ENCODE measurements at places on chromosomes 16 and 17.

DNA sequence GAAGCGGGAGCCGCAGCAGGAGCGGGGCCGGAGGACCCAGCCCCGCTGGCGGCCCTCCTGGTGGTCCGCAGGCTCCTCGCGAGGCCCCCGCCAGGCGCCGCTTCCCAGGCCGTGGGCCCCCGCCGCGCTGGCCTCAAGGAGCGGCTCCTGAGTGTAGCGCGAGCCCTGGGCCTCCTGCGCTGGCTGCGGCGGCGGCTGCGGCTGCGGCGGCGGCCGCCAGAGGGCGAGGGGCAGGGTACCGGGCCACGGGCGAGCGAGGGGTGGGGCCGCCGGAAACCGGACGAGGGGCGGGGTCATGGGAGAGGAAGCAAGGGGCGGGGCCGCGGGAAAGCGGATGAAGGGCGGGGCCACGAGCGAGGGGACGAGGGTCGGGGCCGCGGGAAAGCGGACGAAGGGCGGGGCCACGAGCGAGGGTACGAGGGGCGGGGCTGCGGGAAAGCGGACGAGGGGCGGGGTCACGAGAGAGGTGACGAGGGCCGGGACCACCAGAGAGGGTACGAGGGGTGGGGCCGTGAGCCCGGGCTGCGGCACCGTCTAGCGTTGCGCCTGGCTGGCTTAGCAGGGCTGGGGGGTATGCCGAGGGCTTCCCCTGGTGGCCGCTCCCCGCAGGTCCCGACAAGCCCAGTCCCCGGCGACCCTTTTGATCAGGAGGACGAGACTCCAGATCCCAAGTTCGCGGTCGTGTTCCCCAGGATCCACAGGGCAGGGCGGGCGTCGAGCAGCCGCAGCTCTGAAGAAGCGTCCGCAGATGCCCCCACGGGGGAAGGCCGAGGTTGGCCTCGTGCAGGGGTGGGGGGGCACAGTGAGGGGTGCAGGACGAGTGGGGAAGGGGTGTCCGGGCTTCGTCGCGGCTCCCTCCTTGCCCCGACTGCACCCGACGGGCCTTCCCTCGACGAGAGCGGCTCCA lies 1.7 kb downstream of the MYO15B start:
- peak; percentile 68 for DNase-seq

- DNase-seq, result no peak
These were observed 7.3 kb upstream of the CD300H start for GRCh38 chr17:74574489-74575142.

DNA sequence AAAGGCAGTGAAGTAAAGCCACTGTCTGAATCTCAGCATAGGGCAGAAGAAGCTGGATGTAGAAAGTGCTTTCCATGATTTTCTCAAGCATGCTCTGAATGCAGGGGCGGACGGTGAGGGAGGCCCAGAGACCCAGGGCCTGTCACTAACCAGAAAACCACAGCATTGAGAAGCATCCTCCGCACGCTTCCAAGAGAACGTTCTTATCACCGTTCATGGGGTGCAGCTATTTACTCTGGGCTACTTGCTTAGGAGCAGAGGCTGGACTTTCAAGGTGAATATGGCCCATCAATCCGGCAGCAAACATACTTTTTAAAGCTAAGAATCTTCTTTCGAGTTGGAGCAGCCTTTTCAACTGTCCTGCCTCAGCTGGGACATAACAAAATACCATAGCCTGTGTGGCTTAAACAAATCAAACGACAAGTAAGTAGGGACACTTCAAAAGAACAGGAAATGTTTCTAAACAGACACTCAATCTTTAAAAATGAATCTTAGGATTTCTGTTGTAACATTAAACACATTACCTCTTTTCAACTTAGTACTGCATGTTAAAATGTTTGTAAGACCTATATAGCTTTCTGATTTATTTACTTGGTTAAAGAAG lies 46.5 kb upstream of the CDRT4 start:
- DNase-seq, result no peak

- DNase-seq, result peak; percentile 17
These were observed 83.0 kb upstream of the CDC42EP4 start for GRCh38 chr17:73394512-73395450.

GRCh38 chr16:8631373-8631772 lies 9.9 kb downstream of the METTL22 start:
- DNase-seq, result no peak

DNA sequence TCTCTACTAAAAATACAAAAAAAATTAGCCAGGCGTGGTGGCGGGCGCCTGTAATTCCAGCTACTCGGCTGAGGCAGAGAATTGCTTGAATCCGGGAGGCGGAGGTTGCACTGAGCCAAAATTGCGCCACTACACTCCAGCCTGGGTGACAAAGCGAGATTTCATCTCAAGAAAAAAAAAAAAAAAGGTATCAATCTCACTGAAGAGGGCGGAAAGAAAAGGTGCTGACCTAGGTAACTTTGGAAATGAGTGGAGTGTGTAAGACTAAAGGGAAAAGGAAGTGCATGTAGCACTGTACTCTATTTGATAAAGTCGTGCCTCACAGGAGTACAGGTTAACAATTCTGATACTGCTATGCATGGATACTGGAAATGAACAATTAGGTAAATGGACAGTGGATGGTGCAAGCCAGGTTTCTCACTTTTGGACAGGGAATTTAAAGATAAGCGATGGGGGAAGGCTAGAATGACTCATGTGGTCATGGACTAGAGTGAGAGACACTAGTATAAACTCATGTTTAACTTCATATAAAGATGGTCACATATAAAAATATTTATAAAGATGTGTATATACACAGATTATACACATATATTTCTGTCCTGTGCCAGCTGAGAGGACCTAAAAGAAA lies 142.9 kb downstream of the CDK5R1 start:
- no peak for DNase-seq

DNA sequence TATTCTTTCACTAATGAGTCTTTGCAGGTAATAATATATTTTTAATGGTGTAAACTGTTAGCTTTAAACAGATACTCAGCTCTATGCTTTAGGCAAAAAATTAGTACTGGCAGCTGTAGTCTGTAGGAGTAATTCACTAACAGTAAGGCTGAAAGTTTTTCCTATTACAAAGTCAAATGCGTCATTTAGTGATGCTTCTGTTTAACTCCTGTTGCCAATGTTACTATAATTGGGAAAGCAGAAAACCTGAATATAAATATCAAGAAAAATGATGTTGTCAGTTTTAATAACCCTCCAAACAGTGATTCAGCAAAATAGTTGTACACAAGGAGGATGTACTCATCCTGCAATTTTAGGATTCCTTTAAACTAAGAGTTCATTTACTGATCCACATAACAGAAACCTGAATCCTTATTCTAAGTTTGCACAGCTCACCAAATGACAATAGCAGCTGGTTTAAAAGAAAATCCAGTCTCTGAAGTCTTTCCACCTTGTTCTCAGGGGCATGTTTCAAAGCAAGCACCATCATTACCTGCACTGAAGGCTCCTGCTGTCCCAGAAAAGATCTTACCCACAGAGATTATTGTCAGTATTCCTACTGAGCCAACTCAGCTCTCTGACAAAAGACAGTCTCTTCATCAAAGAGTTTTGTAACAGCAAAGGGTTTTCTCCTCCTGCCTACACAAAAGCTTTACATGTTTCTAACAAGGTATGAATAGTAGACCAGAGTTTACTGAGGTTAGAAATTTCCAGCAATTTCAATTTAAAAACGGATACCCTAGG lies 4.2 kb downstream of the CDR2 start:
- no peak for DNase-seq

DNA sequence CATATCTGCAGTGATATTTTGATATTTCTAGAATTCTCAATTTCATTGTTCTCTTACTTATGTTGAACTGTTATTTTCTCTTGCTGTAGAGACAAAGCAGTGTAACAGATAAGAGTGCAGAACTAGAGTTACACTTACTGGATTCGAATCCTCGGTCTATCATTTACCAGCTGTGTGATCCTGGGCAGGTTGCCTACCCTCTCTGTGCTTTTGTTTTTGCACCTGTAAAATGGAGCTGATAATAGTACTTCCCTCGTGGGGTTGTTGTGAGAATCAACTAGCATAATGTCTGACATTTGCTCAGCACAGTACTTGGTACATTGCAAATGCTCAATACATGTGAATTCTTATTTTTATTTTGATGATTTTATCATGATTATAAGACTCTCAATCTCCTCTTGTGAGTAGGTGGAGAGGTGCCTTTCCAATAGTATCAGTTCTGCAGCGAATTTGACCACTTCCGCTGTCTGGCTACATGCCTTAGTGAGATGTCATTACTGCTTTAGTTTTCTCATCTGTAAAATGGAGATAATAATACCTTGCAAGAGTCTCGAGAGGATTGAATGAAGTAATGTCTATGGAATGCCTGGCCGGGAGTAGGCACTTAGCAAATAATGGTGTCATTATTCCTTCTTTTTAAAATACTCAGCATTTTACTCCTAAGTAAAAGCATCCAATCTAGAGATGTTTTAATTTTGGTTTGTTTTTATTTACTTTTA lies 312.2 kb upstream of the MAF start:
- no peak for DNase-seq

DNA sequence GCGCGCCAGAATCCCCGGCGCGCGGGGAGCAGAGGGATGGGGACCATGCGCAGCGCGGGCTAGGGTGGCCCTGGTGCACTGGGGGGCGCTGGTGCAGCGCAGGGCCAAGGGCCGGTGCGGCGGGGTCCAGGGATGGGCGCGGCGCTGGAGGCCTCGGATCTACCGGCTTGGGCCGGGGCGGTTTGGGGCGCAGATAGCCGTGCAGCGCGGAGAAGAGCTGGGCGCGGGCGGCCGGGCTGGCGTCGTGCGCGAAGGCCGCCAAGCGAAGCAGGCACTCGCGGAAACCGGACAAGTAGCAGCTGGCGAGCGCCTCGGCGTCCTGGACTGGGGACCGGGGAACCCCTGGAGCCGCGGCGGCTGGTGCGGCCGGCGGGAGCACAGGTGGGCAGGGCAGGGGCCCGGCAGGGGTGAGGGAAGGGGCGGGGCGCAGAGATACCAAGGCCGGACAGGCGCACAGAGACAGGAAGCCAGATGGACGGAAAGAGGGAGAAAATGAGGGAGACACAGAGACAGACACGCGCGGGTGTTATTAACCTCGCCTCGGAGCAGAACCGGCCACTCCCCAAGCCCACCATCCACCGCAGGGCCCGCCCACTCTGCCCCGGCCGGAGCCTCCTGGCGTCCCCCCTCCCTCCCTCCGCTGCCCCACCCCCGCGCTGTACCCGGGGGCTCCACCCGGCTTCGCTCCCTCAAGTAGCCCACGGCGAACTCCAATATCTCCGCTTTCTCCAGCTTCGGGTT lies 2.1 kb downstream of the HES7 start:
- DNase-seq, result no peak

DNA sequence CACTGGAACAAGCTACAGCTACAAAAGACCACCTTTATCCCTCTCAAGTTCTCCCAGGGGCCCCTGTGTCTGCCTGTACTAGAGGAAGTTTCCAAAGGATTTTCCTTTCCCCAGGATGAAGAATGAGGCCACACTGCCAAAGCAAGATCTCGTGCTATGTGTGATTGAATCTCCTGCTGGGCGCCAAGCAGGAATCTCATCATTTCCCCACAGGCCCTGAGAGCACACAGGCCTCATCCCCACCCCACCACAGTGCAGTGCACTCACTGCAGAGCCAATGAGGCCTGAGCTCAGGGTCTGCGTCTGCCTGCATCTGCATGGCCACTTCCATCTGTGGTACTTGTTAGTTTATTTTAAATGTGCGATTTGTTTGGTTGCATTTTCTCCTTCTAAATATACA lies 387.4 kb upstream of the ASIC2 start:
- DNase-seq, result no peak

GRCh38 chr16:14180481-14180944 lies 109.4 kb downstream of the MRTFB start:
- no peak for DNase-seq

DNA sequence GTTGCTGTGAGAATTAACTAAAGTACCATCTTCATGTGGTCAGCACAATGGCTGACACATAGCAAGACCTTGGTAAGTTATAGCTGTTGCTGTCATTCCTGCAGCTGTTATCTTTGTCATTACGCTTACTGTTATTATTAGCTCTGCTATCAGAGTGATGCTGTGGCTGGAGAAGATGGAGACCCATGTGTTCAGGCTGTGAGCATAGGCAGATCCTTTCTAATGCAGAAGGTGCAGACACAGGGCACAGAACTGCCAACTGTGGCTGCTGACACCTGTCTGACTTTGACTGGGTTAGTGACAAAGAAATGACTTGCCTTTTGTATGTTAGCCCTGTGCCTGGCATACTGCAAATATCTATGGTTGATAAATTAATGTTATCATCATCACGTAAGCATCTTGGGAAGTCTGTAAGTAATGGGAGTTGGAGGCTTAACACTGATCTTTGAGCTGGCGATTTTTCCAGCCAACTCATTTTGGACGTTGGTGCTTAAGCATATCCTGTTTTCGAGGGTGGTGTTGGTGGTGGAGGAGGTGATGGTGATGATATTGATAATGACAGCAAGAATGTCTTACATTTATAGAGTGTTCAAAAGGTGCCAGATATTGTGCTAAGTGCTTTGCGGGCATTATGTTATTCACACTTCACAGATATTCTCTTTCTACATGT lies 695.3 kb downstream of the WWOX start:
- no peak for DNase-seq

- DNase-seq, result no peak
These were observed at the start of gene SHISA9 for GRCh38 chr16:12901597-12902461. SHISA9 (plus strand) TSS chr16:12901598.

DNA sequence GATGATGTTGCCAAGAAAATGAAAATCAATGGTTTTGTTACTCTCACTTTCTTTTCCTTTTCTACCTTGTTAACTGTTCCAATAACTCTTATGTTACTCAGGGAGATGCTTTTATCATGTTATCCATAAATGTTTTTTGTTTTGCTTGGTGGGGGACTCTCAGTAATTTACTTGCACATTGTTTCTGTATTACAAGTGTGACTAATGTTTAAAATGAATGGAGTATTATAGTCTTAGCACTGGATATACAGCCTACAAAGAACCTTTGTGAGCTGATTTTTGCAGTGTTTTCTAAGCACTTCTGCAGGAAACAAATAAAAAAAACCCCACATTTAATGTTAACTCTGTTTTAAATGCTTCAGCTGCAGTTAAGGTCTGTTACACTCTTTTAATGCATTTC lies 12.1 kb downstream of the VMP1 start:
- DNase-seq, result no peak

DNA sequence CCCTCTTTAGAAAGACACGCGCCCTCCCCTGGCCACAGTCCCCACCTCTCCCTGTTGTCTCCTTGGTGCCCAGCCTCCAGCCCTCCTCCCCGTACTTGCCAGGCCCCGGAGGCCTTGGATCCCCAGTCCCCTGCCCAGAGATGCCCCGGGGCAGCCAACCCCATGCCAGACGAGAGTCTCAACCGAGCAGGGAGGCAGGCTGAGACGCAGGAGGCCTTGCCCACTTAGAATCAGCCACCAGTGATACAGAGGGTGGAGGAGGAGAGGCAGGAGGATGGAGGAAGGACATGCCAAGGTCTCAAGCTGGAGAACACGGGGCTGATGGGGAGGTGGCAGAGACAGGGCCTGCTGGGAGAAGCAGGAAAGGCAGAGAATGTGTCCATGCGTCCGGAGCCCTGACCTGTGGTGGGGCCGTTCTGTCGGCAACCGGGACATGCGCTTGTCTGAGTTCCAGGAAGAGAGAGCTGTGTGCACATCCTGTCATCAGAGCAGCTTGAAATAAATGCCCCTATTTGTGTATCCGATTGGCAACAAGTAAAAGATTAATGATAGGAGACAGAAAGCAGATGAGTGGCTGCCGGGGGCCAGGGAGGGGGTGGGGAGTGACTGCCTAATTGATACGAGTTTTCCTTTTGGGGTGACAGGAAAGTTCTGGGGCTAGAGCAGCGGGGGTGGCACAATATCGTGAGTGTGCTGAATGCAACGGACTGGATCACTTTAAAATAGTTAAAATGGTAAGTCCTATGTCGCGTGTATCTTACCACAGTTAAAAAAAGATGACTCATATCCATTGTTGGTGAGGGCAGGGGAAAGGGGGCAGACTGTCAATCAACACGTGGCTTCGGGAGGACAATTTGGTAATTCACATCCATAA lies 44.7 kb upstream of the MEAK7 start:
- no peak for DNase-seq

GRCh38 chr17:77444628-77444983 lies 303.8 kb downstream of the SEC14L1 start:
- peak; percentile 66 for DNase-seq

Measured in NCI-H1694 (cell line).